ENCODE measurements at places on chromosomes 6 and 20.

DNA sequence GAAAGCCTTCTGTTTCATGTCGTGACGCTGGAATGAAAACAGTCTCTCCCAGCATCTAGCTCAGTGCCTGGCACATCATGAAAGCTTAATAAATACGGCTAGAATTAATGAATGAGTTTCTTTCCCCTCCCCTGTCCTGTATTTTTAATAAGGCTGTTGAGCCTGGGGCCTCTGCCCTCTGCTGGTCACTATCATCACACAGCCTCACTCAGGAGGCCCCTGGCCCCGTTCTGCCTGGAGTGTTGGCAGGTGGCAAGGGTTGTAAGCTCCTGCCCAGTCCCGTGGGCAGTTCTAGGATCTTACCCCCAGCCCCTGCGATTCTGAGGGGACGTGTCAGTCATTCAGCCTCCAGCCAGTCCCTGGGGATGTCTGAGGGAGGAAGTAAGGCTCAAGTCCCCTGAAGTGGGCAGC, 41.4 kb downstream of the PHACTR3 start:
- DNase-seq: no peak

- DNase-seq: no peak
Measured at GRCh38 chr6:6405031-6405430, 84.6 kb upstream of the F13A1 start.

DNA sequence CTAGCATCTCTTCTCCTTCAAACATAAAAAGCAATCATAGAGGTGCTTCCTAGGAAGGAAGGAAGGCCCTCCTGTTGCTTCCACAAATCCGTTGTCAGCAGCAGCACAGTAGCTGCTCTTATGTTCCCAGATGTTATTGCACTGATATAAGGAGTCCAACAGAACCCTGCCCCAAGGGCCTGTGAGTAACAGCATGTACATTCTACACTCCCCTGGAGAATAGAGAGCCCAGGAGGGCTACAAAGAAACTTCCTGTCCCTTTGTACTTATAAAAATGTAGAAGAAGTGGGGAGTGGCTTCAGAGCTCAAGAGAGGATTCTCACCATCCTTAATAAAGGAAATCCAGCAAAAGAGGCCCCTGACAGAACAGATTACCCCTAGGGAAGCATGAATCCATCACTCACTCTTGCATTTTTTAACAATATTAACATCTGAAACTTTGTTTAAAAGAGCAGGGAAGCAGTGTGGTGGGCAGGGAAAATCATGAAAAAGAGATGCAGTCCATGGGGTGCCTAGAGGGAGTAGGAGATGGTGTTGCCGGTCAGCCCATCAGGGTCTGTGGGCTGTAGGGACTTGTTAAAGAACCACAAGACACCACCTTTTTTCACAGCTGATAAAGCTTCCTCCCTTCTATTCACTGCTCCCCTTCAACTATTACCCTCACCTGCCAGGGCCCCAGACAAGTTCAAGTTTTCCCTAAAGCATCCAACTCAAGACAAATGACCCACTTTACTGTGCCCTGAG, 104.5 kb upstream of the ADGRF1 start:
- DNase-seq: no peak

- no peak for DNase-seq
Measured at GRCh38 chr6:85462673-85463072, 12.8 kb downstream of the NT5E start.

- no peak for DNase-seq
Measured at GRCh38 chr6:159727717-159728445, 575 bp downstream of the WTAP start.

- DNase-seq: no peak
Measured at GRCh38 chr6:17207281-17207680, 73.9 kb upstream of the RBM24 start.
